ENCODE measurements at places on chromosomes 1 and 21.

DNA sequence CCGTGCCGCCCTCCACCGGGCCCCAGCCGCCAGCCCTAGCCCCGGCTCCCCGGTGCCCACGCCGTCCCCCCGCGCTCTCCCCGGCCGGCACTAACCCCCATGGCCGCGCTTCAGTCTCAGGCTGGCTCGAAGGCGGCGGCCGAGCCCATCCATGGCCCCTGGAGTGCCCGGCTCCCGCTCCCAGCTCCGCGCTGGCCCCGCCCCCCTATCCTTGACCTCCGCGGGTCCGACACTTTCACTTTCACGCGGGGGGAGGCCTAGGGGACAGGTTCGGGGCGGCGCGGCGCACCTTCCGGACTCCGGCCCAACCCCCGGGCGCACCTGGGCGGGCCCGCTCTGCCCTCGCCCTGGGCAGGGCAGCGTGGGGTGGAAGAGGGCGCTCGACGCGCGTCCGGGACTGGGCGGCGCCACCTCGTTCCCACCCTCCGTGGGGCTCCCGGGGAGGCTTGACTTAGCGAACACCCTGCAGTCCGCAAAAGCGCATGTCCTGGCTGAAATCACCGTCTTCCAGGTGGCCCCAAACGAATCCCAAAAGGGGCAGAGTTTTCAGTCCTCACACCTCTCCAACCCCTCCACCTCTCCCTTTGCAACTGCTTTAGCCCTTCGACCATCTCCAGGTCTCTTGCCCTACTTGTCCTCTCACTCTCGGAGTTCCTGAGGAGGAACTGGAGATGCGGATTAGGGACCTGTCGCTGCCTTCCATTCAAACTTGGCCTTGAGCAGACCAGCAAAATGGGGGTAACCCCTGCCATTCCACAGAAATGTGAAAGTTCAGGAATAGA, 3.9 kb upstream of the DENND2D start:
- DNase-seq, result no peak

GRCh38 chr1:78348496-78349284, 142.1 kb upstream of the PTGFR start:
- no peak for DNase-seq

DNA sequence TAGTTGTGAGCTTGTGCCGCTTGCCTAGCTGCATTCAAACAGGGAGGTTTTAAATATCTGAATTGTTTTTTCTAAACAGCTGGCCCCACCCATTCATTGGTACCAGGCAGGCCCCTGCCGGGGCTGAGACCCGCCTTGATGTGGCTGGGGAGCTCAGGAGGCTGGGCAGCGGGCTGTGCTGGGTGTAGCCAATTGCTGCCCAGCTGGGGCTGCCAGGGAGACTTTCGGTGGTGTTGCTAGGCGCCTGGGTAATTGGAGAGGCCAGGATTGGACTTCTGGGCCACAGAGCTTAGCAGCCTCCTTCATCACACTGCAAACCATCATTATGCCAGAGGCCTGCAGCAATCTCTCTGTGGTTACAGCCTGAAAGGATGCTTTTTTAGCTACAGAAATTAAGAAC, 12.2 kb downstream of the RHBDL2 start:
- DNase-seq, result no peak

GRCh38 chr1:45205011-45205909, 1.1 kb downstream of the ZSWIM5 start:
- DNase-seq, result no peak
